NCI-H1105 (cell line): ENCODE measurements at places on chromosomes 6 and 20.
A peak's percentile ranks its signal among the peaks of the same experiment; 100 is the strongest.

GRCh38 chr6:159594750-159595117, 98.3 kb downstream of the SOD2 start:
- no peak for DNase-seq

DNA sequence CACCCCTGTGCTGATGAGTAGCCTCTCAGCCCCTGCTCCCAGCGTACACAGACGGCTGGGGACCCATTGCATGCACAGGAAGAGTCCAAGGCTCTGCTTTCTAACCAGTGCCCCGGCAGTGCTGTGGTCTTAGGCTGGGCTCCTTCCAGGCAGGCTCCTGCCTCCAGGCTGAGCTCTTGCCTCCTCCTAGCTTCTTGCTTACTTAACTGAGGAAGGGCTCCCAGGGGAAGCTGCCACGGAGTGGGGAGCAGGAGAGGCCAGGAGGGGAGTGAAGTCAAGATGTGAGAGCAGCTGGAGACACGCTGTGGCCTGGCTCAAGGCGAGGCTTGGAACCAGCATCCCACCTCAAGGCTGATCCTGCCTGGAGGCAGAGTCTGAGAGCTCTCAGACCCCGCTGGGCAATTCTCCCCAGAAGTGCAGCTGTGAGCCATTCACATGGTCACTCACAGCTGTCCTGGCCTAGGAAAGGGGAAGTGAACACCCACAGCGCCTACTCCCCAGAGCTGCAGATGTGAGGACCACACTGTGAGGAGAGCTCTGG, 141.0 kb downstream of the TBXT start:
- DNase-seq = no peak

GRCh38 chr6:159194421-159194820, 25.2 kb downstream of the FNDC1 start:
- no peak for DNase-seq

- no peak for DNase-seq
These were observed 24.1 kb upstream of the ARFGEF2 start for GRCh38 chr20:48897305-48898010.

DNA sequence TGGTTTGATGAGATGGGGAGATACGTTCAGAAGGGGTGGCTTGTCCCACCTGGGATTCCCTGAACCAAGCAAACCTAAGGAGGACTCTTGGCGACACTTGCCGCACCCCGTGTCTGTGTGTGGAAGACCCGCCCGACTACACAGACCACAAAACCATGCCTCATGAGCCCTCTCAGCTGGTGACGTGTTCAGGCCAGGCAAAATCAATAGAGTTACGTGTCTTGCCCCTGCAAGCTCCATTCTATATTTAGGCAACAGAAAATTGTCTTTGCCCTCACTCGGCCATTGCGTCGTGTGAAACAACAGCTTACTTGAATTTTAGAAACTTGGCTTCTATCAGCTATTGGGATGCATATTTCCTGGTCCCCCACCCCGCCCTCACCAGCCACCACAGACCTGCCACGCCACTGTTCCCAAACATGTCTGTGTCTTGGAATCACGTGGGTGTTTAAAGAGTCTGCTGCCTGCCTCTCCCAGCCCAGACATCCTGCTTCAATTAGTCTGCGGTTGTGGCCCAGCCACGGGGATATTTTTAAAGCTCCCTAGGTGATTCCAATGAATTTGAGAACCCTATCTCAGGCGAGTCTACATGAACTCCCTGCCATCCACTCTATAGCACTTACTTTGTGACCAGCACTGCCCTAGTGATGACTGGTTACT, 279.2 kb upstream of the EXOC2 start:
- no peak for DNase-seq

DNA sequence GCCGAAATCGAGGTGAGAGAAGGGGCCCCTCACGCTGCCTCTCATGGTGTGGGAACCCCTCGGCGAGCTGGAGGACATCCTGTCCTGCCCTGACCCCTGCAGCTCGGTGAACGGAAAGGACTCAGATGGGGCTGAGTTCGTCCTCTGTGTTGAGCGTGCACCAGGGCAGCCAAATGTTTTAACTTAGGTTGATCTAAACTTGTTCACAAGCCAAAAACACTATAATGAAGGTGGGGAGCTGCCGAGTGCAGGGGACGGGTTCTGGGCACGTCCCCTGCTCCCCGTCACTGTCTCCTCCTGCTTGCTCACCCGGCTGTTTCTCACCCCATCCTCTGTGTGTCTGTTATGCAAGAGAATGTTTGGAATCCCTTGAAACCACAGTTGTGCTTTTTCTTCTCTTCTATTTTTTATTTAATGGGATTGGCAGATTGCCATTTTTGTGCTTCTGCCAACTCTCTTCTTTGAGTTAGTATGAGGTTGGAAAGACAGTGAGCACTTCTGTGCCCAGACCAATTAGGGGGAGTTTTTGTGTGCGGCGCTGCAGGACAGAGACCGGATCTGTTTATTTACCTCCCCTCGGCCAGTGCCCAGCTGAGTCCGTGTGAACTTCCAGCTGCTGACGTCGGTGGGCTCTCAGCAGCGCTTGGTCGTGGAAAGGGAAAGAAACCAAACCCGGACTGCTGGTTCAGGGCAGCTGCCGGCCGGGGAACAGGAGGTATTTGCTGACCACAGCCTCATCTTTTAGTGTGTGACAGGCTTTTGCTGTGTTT, 158.1 kb downstream of the DTNBP1 start:
- peak; percentile 86 for DNase-seq

GRCh38 chr6:16918586-16918985, 157.3 kb upstream of the ATXN1 start:
- no peak for DNase-seq

- no peak for DNase-seq
These were observed 92.7 kb upstream of the GLP1R start for GRCh38 chr6:38955861-38956260.
